CD8-positive, alpha-beta T cell (primary cell): ENCODE measurements at places on chromosomes 5 and 9.

- DNase-seq, result peak; percentile 59
Observed at GRCh38 chr9:93091453-93092081, 4.5 kb upstream of the CARD19 start.

GRCh38 chr5:132492386-132493125 lies 2.0 kb upstream of the IRF1 start:
- DNase-seq, result no peak

DNA sequence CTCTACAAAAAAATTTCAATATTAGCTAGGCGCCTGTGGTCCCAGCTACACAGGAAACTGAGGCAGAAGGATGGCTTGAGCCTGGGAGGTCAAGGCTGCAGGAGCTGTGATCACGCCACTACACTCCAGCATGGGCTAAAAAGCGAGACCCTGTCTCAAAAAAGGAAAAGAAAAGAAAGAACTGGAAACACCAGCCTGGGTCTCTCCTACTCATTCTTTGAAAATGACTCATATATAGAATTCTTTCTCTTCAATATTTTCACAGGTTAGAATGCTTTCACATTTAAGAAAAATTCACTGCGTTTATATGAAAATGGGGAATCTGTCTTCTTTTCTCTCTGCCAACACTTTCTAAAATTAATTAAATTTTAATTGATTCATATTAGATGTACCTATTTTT lies 115.6 kb downstream of the TRPM6 start:
- no peak for DNase-seq

DNA sequence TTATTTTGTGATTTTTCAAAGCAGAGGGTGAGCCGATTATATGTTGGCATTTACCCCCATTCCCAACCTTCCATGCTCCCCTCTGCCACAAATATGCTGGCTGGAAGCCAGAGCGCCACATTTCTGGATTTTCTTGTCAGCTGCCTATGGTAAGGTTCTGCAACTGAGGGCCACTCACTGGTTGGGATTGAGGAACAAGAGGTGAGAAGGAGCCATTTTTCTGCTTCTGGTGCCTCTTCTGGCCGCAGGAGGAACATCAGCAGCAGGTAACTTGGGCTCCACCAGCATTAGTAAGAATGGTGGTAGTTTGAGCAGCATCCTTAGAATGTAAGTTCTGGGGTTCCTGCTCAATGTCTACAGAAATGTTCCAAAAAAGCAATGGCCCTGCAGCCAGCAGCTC lies 159.5 kb upstream of the MAST4 start:
- DNase-seq, result no peak

DNA sequence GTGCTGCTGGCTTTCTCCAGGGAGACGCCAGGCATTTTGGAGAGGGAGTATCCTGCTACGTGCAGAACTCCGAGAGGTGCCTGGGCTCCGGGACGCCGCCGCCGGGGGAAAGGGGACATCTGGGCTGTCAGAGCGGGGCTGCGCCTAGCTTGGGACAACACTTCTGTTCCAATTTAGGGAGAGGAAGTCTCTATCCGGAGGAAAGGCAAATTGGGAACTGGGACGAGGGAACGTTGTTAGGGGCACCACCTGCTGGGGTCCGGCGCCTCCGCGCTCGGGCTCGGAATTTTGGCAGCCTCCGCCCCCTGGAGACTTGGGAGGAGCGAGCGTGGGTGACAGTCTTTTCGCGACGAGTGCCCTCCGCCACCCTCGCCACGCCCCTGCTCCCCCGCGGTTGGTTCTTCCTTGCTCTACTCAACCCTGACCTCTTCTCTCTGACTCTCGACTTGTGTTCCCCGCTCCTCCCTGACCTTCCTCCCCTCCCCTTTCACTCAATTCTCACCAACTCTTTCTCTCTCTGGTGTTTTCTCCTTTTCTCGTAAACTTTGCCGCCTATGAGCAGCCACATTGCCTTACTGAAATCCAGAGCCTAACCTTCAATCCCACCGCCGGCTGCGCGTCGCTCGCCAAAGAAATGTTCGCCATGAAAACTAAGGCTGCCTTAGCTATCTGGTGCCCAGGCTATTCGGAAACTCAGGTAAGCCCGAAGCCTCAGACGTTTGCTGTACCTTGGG lies 1.6 kb downstream of the TSLP start:
- peak; percentile 71 for DNase-seq

DNA sequence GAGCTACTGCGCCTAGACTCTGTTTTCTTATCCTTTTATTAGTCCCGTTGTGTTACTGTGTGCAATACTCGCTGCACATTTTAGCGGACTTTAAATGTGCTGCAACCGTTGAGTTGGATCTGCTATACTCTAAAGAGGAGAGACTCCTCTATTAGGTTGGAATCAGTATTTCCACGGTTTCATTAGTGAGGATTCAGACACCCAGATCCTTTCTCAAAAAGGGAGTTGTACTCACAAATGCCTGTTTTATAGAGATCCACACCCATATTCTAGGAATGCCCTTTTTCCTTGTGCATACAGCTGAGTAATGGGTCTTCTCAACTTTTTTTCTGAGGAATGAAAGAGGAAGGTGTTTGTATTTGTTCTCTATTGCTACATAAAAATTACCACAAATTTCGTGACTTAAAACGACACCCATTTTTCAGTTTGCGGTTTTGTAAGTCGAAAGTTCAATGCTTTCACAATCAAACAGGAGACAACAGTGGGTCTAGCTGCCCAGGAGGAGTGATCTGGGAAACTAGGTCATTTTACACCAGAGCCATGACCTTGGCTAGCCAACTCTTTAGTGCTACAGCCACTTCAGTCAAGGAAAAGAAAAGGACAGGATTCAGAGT lies 52.8 kb upstream of the SLC44A1 start:
- DNase-seq, result no peak

GRCh38 chr5:135016861-135017290 lies 17.2 kb downstream of the PITX1 start:
- no peak for DNase-seq

DNA sequence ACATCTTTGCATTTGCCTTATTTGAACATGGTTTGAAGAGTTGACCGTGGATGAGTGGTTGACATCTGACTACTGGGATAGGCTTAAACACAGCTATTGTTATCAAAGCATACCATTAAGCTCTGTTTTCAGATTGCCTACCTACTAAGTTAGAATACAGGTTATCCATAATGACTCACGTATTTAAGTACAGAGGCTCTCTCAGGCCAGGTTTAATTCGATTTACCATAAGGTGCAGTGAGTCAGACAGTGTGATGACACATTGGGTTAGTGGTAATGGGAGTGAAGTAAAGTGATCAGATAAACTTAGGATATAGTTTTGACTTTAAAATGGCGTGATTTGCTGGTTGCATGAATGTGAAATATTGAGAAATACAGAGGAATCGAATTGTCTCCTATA lies 732.0 kb upstream of the CTNND2 start:
- no peak for DNase-seq

- no peak for DNase-seq
Observed at GRCh38 chr9:131423171-131423581, 29.3 kb downstream of the PRRC2B start.

- no peak for DNase-seq
Observed at GRCh38 chr5:166716856-166717492, 1574.5 kb upstream of the WWC1 start.

DNA sequence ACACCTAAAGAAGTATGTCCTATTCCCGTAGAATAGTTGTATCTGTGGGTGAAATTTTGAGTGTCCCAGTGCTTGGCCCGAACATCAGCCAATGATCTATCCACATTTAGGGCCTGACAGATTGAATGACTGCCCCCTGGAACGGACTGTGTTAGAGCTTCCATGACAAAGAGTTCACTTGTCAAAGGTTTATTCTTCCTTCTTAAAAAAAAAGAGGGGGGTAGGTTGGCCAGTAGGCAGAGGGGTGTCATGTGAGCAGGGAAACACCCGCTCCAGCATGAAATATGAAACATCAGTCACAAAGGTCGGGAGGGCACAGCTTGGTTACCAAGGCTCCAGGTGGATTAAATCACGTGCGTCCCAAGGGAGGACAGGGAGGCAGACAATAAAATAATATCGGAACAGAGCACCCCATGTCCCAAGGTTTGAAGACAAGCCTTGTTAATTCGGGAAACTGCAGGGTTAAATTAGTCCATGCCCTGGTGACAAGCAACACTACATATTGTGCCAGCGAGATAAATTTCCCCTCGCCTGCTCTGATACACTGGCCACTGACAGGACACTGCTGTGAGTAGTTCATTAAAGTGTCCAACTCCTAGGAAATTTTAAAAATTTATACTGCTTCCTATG lies 401.2 kb downstream of the IRX1 start:
- DNase-seq, result no peak

DNA sequence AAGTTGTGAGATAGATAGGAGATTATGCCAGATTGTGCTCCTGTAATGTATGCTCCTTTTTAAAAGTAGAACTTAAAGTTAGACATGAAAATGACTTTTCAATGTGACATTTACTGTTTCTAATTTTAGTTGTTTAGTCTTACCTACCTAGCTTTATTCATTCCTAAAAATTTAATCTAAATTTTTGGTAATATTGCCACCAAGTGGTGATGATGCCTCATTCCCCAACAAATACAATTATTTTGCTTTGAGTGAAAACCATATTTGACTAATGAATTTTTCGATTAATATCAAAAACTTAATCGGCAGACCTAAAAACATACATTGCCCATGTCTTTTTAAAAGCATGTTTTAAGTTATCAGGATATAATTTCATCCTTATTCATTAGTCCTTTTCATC lies 25.6 kb downstream of the PPWD1 start:
- no peak for DNase-seq
